NCI-H187 treated with DMSO at 0.1 percent for 48 hours (cell line): ENCODE measurements at places on chromosomes 4 and X.

- no peak for DNase-seq
These were observed 3.8 kb downstream of the RGS12 start for GRCh38 chr4:3296651-3297050.

DNA sequence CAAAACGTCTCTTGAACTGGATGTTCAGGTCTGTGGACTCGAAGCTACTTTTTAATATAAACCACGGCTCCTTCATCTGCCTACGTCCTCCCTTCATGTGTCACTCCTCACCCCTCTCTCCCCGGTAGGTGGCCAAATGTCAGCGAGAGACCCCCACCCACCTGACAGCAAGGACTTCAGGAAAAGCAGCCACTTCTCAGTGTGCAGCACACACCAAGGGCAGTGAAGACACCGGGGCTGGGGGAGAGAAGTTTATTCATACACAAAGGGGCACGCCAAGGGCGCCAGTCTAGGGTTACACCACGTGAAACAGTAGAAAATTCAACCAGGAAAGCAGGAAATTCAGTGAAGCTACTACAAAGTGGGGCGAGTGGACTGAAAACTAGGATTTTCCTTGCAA, 181.2 kb downstream of the AFAP1 start:
- no peak for DNase-seq

DNA sequence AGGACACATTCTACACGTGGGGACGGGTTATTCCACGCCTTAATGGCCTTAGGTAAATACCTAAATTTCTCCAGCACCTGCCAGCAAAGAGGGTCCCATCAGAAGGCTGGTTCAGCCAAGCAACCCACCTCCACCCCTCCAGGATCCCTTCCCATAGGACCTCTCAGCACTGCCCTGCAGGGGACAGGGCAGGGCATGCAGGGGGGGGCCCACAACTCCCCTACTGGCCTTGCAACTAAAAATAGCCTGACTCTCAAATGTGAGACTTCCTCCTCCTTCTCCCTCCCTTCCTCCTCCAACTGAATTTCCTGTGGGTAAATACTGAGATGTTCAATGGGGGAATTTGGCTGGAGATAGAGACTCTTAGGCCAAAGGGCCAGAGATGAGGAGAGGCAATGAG, 6.3 kb downstream of the LAS1L start:
- no peak for DNase-seq

DNA sequence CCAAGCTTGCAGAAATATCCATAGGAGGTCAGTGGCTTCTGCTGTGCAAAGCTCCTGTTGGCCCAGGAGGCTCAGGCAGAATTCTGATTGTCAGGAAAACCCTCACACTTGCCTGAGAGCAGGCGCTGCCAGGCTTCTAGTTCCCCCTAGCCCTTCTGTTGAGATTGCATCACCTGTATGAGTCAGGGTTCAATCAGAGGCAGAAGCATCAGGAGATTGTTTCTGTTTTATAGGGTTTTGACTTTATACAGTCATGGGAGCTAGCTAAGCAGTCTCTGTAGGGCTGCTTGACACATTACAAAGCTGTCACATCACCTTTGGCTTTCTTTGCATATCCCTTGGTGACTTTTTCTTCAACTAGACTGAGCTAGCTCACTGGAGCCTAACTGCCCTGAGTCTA, 27.8 kb downstream of the DIPK2B start:
- DNase-seq = no peak

DNA sequence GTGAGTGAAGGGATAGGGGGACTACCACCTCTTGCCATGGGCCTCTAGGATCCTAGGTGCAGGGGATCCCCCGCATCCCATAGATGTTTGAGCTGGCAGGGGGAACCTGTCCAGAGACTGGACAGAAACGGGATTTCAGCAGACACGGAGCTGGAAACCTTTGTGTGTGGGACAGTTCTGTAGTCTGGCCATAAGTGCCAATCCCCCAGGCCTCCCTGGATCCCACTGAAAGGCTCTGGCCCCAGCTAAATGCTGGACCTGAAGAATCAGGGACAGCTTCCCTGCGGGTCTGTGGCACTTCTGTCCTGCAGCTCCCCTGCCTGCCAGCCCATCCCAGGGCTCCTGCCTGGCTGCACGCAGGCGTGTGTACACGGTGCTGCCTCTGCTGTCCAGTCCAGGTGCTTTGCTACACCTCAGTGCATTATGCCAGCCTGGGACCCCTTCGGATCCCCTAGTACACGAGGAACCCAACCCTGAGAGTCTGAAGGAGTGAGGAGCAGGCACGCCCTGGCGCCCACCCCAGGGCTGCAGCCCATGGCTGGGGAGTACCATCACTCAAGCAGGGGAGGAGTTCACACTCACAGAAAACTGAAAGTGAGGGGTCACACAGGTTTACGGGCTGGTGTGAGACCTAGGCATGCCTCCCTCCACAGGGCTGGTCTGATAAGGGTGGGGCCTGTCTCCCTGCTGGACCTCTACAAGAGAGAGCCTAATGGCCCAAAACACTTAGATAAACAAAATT, 703.0 kb downstream of the ARAP2 start:
- no peak for DNase-seq

GRCh38 chrX:153953342-153953830, 8.9 kb upstream of the RENBP start:
- no peak for DNase-seq
